Nephron progenitor cell (in vitro differentiated cells): ENCODE measurements at places on chromosomes 6 and 20.
A peak's percentile ranks its signal among the peaks of the same experiment; 100 is the strongest.

- no peaks in the 10 kb centered on the region for H3K4me1 ChIP-seq
- peaks cover 19% of the 10 kb centered on the region for H3K27me3 ChIP-seq
- H3K4me3 ChIP-seq: no peak overlapping the region
- H3K27ac ChIP-seq: no peak overlapping the region
- no peak for DNase-seq
These were observed 304.9 kb upstream of the RNF24 start for GRCh38 chr20:4320291-4320690.

- peak overlapping the region; percentile 87 for H3K27ac ChIP-seq
- H3K4me1 ChIP-seq: peaks cover 51% of the 10 kb centered on the region
- H3K27me3 ChIP-seq: no peaks in the 10 kb centered on the region
These were observed 281.6 kb upstream of the CITED2 start for GRCh38 chr6:139655783-139656705.

GRCh38 chr6:108114841-108115597 lies 40.5 kb upstream of the OSTM1 start:
- no peaks in the 10 kb centered on the region for H3K36me3 ChIP-seq
- peaks cover 29% of the 10 kb centered on the region for H3K4me1 ChIP-seq
- DNase-seq: peak; percentile 63
- H3K4me3 ChIP-seq: peak overlapping the region; percentile 80

DNA sequence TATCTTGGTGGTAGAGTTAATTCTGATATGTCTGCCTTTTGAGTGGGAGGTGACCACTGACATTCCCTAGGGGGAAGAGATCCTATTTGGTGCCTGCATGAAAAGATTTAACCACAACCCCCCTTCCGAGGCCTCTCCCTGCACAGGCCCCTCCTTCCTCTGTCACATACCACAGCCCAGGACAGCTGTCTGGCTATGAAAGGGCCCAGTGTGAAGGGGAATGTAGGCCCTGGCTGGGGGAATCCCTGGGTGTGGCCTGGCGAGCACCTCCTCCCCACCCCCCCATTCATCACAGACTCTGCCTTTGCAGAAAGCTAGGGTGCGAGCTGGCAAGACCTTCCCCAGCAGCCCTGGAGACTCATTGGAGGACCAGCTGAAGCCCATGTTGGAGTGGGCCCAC lies 27.4 kb upstream of the MAPRE1 start:
- no peak overlapping the region for H3K27ac ChIP-seq
- peaks cover 2% of the 10 kb centered on the region for H3K27me3 ChIP-seq
- DNase-seq: peak; percentile 22
- H3K4me3 ChIP-seq: no peak overlapping the region

GRCh38 chr20:4688305-4688704 lies 33.4 kb upstream of the PRND start:
- no peak for DNase-seq
- H3K4me1 ChIP-seq: peaks cover 25% of the 10 kb centered on the region
- peaks cover 5% of the 10 kb centered on the region for H3K36me3 ChIP-seq
- no peak overlapping the region for H3K27ac ChIP-seq

GRCh38 chr6:40395066-40395697 lies 192.0 kb downstream of the LRFN2 start:
- no peak overlapping the region for H3K4me3 ChIP-seq
- H3K36me3 ChIP-seq: no peaks in the 10 kb centered on the region
- H3K27me3 ChIP-seq: peaks cover 29% of the 10 kb centered on the region
- peaks cover 40% of the 10 kb centered on the region for H3K4me1 ChIP-seq
- DNase-seq: no peak
